GOT3 (cell line): ENCODE measurements at places on chromosomes 12 and 14.

- DNase-seq = no peak
These were observed 3.1 kb upstream of the TNS2 start for GRCh38 chr12:53046655-53047220.

DNA sequence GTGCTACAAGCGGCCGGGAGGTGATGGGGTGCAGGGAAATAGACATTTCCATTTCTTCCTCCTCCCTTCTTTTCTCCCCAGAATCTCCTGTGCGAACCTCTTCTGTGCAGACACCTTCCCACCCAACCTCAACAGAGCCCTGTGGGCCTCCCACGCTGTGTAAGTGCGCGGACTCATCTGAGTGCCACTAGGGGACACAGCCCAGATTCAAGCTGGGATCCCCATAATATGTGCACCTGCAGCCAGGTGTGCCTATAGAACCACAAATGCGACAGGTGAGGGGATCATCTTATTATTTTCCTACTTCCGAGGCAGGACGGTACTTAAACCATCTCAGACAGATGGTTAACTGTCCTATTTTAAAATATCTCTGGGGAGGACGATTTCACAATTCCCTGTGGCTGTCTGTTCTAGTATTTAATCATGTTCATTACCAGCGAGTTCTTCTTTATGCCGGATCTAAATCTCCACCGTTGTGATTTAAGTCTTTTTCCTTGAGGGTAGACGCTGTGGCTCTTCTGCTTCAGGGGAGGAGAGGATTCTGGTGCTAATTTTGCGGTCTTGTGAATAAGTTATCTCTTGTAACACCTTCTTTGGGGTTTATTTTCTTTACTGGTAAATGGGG is 17.2 kb upstream of the CACNA1C start:
- DNase-seq = no peak

DNA sequence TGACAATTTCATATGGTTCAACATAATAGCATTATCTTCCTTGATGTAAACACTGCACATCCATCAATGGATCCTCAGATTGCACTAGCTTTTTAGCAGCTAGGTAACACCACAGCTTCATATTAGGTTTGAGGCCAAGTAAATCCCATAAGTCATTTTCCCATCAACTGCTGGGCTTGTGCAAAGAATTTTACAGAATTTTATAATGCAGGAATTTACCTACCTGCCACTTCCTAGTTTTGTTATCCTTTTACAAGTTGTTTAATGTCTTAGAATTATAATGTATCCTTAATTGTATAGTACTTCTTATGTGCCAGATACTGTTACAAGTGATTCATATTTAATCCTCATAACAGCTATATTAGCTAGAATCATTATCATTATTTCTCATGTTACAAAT is 36.4 kb downstream of the CPNE8 start:
- DNase-seq = no peak

DNA sequence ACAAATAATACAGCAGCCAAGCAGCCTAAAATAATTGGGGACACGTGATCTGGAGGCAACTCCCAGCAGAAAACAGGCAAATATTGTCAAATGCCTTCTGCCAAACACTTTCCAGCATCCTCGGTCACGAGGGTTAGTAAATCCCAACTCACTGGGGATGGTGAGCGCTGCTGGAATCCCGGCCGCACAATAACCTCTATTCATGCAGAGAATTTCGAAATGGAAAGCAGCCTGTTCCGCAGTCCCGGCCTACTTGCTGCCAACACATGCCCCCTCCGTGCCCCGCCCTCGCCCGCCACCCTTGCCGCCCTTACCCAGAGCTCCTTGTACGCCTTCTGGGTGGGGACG is 62.2 kb downstream of the RFX4 start:
- DNase-seq = no peak

- no peak for DNase-seq
These were observed 73.5 kb downstream of the PLEKHA5 start for GRCh38 chr12:19203013-19203412.

DNA sequence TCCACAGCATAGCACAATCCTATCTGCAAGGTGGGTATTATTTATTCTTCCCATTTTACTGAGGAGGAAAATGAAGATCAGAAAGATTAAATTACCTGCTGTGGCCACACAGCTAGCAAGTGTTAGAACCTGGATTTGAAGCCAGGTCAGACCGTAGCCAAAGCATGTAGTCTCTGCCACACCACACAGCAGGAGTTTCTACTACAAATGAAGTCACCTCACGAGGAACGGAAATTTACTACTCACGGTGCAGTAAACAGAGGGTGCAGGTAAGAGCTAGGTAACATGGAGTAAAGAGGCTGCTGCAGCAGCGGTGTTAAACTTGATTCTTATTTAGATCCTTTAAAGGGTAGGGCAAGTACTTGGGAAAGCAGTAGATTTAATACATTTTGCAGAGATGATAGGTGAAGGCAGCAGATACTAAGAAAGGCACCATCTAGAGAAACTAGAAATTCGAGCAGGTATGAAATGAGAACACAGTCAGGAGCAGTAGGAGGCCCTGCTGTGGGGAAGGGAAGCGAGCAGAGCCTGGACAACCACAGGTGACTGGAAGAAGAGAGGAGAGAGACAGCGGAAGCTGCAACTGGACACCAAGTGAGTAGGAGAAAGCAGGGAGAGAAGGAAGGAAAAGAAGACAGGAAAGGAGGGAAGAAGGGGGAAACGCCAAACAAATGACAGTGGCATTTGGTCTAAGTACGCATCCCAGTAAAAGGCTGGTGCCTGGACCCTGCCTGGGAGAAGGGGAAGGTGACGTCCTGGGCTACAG is 21.5 kb downstream of the SPTB start:
- DNase-seq = no peak

DNA sequence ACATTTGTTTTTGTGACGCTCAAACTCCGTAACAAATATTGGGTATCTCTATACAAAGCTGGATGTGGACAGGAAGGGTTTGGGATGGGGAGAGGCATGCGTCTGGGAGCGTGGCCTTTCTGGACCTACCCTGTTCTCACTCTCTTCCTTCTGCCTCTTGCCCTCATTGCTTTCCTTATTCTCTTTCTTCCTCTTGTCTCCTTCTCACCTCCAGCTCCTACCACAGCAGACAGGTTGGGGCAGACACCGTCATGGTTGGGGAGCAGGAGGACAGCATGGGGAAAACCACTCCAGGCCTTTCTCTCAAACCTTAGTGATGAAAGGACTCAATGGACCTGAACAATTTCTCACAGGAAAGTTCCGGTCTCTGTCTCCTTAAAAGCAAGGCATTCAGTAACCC is 465.3 kb downstream of the RAD51B start:
- DNase-seq = no peak

- DNase-seq = no peak
These were observed 38.3 kb downstream of the ATF7IP start for GRCh38 chr12:14403711-14404196.

GRCh38 chr12:62856454-62856853 is 78.5 kb downstream of the PPM1H start:
- no peak for DNase-seq

DNA sequence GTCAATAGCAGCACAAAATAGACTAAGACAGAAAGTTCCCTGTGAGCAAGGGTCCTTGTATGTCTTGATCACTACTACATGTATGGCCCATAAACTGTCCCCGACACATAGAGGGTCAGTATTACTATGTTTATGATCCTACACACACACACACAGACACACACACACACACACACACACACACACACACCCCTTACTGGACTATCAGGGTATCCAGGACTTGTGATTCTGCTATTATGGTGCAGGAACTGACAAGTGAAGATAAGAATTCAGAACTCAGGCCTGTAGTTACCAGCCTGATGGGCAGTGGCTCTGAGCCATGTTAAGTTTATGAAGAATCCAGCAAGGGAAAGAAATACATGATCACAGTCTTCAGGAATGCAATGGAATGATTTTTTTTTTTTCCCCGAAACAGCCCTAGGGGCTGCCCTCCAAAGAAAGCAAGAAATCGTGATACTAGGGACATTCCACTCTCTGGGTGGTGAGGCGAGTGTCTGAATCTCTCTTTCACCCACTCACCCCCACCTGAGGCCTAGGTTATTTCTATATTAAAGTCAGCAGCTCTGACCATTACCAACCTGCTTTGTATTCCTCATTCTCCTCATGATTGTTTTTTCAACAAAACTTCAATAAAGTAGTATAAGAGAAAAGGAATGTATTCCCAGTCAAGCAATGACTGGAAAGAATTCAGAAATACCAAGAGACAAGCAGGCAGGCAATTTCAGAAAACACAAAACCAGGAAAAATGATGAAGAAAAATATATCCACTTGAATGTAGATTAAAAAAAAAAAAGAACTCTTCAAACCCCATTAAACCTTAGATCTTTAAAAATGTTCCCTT is 105.8 kb downstream of the AVPR1A start:
- DNase-seq = no peak

- DNase-seq = no peak
These were observed 16.8 kb upstream of the MYL2 start for GRCh38 chr12:110937104-110937641.

DNA sequence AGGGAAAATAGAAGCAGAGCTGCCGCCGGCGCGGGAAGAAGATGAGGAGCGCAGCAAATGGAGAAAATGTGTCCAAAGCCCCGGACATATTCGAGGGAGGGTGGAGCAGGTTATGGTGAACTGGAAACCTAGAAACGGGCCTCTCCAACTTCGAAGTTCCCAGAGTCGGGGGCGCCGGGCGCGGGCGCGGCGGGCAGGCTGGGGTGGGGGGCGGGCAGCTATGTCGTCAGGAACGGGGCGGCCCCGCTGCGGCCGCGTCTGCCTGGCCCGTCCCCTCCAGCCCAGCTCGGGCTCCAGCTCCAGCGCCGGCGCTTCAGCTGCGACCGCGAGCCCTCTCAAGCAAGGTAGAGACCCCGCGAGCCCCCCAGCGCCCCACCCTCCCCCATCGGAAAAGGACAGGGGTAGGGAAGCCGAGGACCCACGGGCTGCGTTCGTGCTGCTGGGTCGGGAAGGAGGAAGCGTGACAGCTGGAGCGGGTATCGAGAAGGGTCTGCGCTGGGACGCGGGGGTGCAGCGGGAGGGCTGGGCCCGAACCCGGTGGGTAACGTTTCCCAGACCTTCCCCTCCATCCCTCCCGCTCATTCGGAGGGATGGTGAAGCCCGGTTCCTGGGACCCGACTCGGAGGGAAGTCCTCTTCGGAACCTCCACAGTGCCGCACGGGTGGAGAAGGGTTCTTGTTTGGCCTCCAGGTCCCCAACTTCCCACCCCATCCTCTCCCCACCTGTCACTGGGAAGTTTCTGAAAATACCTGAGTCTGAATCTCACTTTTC is 1.0 kb downstream of the DGKA start:
- no peak for DNase-seq

DNA sequence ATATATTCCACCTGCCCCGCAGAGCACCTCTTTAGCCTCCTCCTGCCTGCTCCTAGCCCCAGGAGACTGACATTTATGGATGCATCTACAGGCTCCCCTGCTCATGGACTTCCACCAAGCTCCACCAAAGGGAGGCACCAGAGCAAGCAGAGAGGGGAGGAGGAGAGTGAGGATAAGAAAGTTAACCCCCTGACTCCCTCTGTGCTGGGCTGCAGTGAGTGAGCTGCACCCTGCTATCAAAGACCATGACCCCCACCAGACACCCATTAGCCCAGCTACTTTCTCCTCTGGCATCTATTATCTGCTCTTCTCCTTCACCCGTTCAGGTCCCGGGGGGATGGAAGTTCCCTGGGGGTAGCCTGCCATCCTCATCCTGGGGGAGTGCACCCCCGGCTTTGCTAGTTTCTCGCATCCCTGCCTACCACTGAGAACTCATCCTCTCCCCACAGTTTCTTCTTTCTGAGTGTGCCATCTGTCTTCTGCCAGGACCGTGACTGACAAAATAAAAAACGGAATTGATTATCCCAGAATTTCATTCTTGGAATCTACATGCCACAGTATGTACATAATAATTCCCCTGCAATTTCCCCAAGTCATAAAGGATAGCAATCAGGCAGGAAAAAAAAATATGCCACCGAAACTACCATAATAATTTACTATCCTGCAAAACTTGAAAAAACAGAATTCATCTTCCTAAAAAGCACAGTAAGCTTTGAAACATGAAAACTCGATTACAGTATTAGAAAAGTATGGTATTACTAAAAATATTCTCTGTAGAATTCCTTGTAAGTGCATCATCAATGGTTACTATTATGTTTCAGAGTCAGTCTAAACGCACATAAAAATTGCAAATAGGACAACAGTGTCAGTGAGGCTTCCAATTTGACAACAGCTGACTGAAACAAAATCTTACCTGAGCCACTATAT is 45.2 kb downstream of the FOXN3 start:
- no peak for DNase-seq

GRCh38 chr14:97077253-97077653 is 280.1 kb downstream of the VRK1 start:
- no peak for DNase-seq

- DNase-seq = no peak
These were observed 124.4 kb downstream of the RPS29 start for GRCh38 chr14:49461529-49462401.

GRCh38 chr14:75726321-75726720 is 65.3 kb downstream of the TTLL5 start:
- DNase-seq = no peak

GRCh38 chr14:72633551-72633950 is 260.4 kb downstream of the DPF3 start:
- no peak for DNase-seq

GRCh38 chr12:70365398-70365647 is 767 bp upstream of the KCNMB4 start:
- no peak for DNase-seq

GRCh38 chr12:42982828-42983227 is 393.3 kb upstream of the PRICKLE1 start:
- DNase-seq = no peak

- DNase-seq = no peak
These were observed 10.6 kb downstream of the FAR2 start for GRCh38 chr12:29159661-29160060.

DNA sequence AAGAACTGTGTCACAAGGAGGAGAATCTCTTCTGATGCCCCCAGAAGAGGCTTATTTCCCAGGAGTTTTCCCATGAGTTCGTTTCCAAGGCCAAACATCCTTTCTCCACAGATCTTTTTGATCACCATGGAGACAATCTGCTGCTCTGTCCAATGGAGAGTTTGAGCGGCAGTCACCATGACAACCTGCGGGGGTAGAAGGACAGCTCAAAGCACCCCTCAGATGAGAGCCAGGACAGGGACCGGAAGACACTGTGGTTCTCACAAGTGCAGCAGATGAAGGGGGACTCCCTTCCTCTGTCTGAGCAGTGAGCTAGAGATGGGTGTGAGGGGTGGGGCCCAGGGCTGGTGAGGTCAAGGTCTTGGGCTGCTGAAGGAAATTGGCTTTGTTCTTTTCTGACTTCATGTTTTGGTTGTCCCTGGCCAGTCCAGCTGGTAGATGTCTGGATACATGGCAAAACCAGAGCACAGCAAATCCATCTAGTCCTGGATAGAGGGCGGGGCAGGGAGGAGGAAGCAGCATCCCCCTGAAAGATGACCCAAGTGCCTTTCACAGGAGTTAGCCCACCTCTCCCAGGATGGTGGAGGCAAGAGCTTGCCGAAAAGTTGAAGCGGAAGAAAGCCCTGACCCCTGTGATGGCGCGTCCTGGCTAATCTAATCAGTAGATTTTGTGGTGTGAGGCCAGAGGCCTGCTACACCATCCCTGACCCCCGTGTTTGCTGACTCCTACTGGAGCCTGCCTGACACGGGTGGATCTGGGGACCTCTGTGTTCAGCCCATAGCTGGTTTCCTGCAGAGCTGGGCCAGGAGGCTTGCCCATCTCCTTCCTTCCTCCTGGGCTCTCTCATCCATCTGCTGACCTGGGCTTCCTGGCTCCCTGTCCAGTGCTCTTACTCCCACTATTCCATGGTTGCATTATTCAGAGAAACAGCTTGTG is 24.4 kb downstream of the DHRS2 start:
- no peak for DNase-seq

GRCh38 chr14:96906434-96906833 is 109.3 kb downstream of the VRK1 start:
- no peak for DNase-seq

- no peak for DNase-seq
These were observed 425.5 kb downstream of the C12orf50 start for GRCh38 chr12:87603727-87604126.
